ENCODE measurements at places on chromosomes 16 and 17.
A peak's percentile ranks its signal among the peaks of the same experiment; 100 is the strongest.

GRCh38 chr16:14186795-14187221 lies 115.7 kb downstream of the MRTFB start:
- no peak for DNase-seq

DNA sequence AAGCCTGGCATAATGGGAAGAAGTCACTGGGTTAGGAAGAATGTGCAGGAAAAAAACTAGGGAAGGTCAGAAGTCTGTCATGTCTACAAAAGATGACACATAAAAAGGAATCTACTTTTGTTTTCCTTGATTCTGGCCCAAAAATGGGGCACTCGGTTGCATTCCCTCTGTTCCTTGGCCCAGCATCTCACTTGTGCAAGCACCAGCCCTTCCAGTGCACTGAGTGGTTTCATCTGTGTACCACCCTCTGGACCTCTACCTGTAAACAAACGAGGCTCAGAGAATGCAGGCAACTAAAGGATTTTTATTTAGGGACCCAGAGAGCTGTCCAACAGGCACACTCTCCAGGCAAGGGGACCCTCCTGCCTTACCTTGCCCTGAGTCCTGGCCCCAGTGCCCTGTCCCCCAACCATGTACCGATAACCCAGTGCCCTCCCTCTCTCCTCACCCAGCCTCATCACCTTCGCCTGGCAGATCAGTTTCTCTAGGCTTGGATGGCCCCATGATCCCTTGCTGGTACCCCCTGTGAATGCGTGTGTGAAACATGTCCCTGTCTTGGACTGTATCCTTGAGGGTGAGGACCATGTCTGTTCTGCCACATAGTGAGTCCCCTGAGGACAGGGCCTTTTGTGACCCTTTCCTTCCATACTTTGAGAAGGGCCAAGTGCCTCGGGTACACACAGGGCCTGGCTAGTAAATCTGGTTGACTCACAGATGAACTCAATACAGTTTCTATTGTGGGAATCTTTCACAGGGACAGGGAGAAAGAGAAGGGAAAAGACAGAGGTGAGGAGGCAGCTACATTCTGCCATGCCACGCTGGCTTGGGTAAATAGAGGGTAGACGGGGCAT lies 13.3 kb downstream of the NXPH3 start:
- no peak for DNase-seq

DNA sequence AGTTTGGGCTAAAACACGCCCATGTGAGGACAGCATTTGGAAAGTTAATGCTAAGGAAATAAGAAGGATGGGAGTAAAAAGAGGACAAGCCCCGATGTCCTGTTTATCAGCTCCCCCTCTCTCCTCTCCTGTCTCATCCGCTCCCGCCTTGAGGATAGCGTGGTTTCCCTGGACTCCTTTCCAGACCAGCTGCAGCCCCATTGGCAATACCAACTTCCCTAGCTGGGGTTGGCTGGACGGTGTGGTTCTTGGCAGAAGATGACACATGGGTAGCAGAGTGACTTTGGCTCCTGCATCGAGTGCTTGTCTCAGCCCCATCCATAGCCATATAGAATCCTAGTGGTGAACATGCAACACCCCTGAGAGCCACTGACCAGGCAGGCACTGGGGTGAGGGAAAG lies 185.9 kb downstream of the CCDC182 start:
- DNase-seq: no peak

GRCh38 chr17:19286751-19287341 lies 49.7 kb downstream of the EPN2 start:
- no peak for DNase-seq

GRCh38 chr17:82179946-82180475 lies 32.6 kb downstream of the CCDC57 start:
- DNase-seq: no peak

DNA sequence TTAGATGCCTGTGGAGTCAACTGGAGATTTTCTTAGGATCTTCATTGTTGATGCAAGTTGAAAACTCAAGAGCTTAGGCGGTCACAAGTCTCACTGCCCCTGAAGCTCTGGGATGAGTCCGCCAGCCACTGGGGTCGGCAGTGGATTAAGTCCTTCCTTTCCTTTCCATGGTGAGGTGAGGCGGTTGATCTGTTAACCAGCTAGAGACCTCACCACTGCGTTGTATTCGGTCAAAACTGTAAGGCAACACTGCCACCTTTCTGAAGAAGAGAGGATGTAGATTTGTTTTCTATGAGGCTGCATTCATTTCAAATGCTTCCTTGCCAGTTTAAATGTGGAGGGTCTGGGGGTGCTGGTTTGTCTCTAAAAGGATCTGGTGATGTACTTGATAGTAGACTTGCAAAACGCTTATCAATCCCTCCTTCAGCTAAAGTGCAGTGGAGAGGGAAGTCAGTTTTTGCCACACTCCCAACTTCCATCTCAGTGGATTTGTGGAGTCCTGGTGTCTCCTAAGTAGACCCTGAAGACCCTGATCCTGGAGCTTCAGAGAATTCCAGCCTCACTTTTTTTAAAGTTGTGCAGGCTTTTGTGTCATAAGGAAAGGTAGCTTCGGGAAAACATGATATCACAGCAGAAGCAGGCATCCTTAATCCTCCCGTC lies 1.7 kb downstream of the MYOCD start:
- peak; percentile 9 for DNase-seq

GRCh38 chr17:78532922-78533640 lies 44.1 kb downstream of the DNAH17 start:
- DNase-seq: no peak

DNA sequence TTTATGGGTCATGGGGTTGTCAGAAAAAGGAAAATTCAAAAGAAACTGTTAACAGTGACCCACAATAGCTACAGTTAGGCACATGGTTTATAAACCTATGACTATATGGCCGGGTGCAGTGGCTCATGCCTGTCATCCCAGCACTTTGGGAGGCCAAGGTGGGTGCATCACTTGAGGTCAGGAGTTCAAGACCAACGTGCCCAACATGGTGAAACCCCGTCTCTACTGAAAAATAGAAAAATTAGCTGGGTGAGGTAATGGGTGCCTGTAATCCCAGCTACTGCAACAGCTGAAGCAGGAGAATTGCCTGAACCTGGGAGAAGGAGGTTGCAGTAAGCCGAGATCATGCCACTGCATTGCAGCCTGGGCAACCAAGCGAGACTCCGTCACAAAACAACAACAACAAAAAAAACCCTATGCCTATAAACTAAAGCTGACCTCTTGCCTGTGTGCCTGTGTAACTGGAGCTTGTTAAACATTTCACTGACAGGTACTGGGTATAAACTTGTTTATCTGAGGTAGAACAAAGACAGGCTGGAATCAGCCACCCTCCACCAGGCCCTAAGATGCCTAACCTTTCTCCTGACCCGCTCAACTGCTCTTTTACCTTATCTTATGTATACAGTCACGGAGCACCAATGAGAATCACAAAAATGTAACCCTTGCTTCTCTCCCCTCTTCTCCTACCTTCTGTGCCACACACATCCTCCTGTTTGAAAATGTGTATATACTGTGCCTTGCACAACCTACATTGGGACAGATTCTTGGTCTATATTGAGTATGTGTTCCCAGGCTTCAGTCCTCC lies 62.9 kb upstream of the ATF7IP2 start:
- DNase-seq: no peak

GRCh38 chr17:80030730-80031410 lies 4.8 kb downstream of the TBC1D16 start:
- DNase-seq: no peak

All from amygdala (tissue), 56 donors.